ENCODE measurements at places on chromosomes 11 and 22. TPM values are rescaled to one million over a fixed set of nuclear protein-coding genes. Genes with fewer than 3 reads are reported as not detected.

DNA sequence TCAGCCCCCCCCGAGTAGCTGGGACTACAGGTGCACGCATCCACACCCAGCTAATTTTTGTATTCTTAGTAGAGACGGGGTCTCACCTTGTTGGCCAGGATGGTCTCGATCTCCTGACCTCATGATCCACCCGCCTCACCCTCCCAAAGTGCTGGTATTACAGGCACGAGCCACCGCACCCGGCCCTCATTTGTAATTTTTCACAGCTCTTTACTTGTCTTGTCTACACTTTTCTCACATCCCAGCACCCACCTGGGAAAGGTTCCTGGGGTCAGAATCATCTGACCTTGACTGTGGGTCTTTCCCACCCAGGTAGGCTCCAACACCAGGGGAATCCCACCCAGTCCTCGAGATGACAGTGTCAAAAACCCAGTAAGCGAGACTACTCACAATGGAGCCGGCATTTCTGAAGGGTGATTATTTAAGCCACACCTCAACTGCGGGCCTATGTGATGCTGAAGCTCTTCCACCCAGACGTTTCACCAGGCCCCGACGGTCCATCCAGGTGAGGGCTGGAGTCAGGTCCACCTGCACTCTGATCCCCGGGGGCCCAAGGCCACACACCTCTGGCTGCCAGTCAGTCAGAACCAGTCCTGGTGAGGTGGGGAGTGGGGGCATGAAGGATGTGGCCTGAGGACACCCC lies 23.4 kb downstream of the CELSR1 start:
- no peak for DNase-seq
- H3K4me1 ChIP-seq, result no peaks in the 10 kb centered on the region
- H3K4me3 ChIP-seq, result no peak overlapping the region
- H3K27me3 ChIP-seq, result no peaks in the 10 kb centered on the region

DNA sequence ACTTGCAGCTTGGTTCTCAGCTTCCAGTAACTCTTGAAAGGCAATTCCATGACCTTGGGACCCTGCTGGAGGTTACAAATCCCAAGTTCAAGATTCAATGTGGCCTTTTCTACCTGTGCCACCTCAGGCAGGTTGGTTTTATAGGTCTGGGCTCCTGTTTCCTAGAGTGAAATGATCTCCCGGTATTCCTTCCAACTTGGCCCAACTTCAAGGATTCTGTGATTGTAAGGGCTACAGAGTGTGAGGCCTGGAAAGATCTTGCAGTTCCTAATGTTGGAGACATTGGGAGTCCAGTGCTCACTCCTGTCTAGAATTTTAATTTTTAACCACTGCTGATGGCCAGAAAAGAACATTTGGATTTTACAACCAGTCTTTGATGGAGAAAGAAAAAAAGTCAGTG lies 91.6 kb downstream of the LDLRAD3 start:
- H3K36me3 ChIP-seq, result no peaks in the 10 kb centered on the region
- no peak for DNase-seq
- H3K4me1 ChIP-seq, result no peaks in the 10 kb centered on the region
- H3K27me3 ChIP-seq, result peaks cover 5% of the 10 kb centered on the region

GRCh38 chr11:108786281-108786990 lies 121.6 kb downstream of the DDX10 start:
- H3K4me1 ChIP-seq, result no peaks in the 10 kb centered on the region
- no peak overlapping the region for H3K4me3 ChIP-seq
- H3K27me3 ChIP-seq, result no peaks in the 10 kb centered on the region
- H3K36me3 ChIP-seq, result no peaks in the 10 kb centered on the region

DNA sequence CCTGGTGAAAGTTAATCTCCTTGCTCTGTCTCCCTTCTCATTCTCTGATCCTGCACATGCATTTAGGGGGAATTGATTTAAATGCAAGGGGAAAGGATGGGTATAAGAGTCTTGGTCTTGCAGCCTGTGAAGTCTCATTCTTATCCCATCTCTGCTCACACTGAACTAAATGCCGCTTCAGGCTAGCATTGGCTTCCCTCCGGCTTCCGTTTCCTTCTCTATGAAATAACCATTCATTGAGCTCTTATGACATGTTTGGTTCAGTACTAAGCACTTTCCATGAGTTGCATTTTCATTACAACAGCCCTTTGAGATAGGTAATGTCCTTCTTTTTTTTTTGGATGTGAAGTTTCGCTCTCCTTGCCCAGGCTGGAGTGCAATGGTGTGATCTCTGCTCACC lies 5.6 kb downstream of the ZBTB16 start:
- peaks cover 11% of the 10 kb centered on the region for H3K27me3 ChIP-seq
- H3K36me3 ChIP-seq, result no peaks in the 10 kb centered on the region
- peaks cover 9% of the 10 kb centered on the region for H3K4me1 ChIP-seq
- H3K27ac ChIP-seq, result peak overlapping the region; percentile 64
- no peak for DNase-seq

- H3K36me3 ChIP-seq, result no peaks in the 10 kb centered on the region
- no peak overlapping the region for H3K4me3 ChIP-seq
- H3K27me3 ChIP-seq, result peaks cover 30% of the 10 kb centered on the region
- H3K27ac ChIP-seq, result no peak overlapping the region
Observed at GRCh38 chr22:48719978-48720661, 1107.6 kb downstream of the BRD1 start.

- H3K27me3 ChIP-seq, result no peaks in the 10 kb centered on the region
- H3K4me3 ChIP-seq, result no peak overlapping the region
- H3K36me3 ChIP-seq, result no peaks in the 10 kb centered on the region
- H3K27ac ChIP-seq, result no peak overlapping the region
Observed at GRCh38 chr11:89625171-89625570, 84.9 kb upstream of the TRIM77 start.

GRCh38 chr22:49352361-49353169 lies 475.1 kb downstream of the BRD1 start:
- DNase-seq, result no peak
- no peak overlapping the region for H3K27ac ChIP-seq
- no peak overlapping the region for H3K4me3 ChIP-seq
- no peaks in the 10 kb centered on the region for H3K36me3 ChIP-seq
- peaks cover 59% of the 10 kb centered on the region for H3K27me3 ChIP-seq

Gene AMPD3
- 21.8 TPM for total RNA-seq

Gene PLEKHA7
- total RNA-seq, result 8.8 TPM

Gene ACER3
- total RNA-seq, result 8.0 TPM

Gene HBG2
- 13.4 TPM for total RNA-seq

Gene KCNK7
- total RNA-seq, result 3.8 TPM

Gene BRSK2
- 0.54 TPM for total RNA-seq

Gene C11orf52
- total RNA-seq, result not detected
